ENCODE measurements at places on chromosomes 1 and 21.

DNA sequence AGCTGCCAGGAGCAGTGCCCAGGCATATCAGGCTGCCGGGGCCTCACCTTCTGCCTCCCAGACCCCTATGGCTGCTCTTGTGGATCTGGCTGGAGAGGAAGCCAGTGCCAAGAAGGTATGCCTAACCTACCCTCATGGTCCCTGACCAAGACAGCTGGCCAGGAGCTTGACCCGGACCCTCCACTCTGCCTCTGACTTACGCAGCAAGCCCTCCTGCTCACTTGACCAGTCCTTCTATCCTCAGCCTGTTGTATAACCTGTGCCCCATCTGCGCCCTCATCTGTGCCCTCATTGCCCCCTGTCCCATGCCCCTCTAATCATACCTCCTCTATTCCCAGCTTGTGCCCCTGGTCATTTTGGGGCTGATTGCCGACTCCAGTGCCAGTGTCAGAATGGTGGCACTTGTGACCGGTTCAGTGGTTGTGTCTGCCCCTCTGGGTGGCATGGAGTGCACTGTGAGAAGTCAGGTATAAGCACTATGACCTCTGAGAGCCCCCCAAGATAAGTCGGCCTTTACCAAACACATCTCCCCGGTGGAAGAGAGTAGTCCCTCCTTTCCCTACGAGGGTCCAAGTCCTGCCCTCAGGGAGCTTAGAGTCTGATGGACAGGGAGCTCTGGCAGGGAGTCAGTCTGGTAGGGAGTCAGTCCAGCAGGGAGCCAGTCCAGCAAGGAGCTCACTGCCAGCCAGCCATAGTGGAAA is 6.8 kb downstream of the TIE1 start:
- no peak for DNase-seq

GRCh38 chr21:35336534-35336933 is 287.4 kb upstream of the RUNX1 start:
- no peak for DNase-seq

GRCh38 chr21:44291078-44291935 is 5.6 kb downstream of the AIRE start:
- DNase-seq: no peak

DNA sequence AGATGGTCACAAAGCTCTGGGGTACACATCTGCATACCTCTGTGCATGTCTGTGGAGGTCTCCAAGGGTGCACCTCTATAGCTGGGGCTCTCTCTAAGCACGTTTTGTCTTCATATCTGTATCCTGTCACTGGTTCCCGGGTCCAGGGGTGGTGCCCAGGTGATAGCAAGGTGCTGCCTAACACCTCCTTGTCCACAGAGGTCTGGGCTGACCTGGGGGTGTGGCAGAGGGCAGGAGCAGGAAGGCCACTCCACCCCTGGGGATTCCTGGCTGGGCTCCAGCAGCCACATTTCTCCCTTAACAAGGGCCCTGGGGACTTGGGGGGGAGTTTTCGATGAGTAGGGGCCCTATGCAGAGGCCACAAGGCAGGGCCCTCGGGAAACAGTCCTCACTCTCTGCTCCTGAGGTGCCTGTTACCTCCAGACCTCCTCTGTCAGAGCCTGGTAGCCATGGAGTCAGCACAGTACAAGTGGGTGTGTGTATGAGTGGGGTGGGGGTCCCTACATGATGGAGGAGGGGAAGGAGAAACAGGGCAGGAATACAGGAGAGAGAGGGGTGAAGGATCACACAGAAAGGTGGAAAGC is 7.0 kb upstream of the CDCP2 start:
- DNase-seq: no peak

DNA sequence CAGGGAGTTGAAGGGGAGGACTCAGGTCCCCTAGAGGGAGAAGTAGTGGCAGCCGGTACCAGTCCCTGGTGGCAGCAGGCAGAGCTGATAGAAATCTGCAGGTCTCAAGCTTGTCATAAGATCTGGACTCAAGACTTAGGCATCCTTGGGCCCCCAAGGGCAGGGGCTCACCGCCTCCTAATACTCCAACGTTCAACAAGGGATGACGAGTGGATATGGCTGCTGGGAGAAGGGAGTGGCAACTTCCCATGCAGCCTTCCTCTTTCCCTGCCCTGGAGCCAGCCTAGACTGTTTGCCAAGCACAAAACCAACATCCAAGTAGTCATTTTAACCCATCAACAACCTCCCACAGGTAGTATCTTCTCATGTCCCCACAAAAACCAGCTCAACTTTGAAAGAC is 6.9 kb downstream of the TRABD2B start:
- no peak for DNase-seq

GRCh38 chr1:203051841-203052324 is 25.6 kb downstream of the PPFIA4 start:
- no peak for DNase-seq

DNA sequence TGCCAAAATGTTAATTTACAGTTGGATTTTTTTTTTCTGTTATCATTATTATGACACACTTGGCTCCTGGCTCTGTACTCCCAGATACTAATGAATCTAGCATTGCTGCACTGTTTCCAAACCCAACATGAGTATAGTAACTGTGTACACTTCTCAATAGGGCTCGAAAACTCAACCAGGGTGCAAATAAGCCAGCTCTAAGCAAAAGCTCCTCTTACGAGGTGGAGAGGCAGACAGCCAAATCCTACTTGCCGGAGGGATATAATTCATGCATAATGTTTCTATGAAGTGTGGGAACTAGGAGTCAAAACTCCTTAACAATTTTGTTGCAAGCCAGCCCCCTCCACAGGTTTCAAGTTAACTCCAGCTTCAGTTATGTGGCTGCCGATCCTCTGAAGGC is 510.4 kb upstream of the ZP4 start:
- DNase-seq: no peak

- no peak for DNase-seq
These were observed 206.4 kb upstream of the SGIP1 start for GRCh38 chr1:66327588-66327987.

GRCh38 chr1:24155011-24155782 is 12.3 kb upstream of the IL22RA1 start:
- DNase-seq: no peak

- no peak for DNase-seq
These were observed 123.4 kb upstream of the SNX7 start for GRCh38 chr1:98538106-98538505.

DNA sequence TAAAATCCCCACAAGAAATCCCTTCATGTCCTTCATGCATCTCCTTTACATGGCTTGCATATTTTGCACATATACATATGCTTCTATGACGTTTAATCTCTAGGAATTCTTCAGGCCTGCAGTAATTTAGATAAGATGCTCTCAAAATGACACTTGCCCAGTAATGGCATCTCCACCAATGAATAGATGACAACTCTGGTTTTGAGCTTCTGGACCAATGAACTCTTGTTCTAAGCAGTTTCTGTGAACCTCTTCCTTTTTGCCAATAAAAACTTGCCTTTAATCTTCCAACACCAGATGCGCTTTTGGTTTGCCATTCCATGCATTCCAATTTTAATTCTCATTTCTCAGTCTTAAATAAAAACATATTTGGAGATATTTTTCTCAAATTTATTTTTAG is 189.8 kb upstream of the OLFM3 start:
- no peak for DNase-seq

- DNase-seq: no peak
These were observed 13.1 kb upstream of the VAMP4 start for GRCh38 chr1:171754971-171755370.

DNA sequence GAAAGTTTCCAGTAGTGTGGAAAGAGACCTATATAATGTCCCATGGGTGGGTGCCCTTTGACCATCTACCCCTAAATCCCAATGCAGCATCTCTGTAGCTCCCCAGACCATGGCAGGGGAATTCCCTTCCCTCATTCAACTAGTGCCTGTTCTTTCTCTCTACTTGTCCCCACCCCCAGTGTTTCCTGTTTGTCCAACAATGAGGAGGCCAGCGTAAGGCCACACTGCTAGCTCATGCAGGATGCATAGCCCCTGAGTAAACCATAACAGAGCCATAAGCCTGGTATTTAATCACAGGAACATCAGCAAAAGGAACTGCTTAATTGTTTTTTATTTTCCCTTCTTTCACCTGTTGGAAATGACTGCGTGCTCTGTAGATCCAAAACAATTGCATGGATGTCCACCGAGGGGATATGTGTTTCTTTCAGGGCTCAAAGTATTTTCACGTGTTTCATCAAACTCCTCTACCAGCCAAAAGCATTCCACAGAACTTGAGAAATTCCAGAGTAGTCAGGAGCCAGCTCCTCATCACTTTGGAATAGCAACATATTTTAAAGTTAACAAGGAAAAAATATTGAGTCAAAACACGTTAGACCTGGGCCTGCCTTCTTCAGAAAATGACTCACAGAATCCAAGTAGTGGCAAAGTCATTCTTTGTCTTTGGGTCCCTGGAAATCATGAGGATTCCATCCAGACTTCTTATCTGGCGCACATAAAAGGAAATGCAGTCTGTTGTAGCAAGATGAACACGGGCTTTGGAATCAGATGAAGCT is 162.5 kb upstream of the SGIP1 start:
- DNase-seq: peak; percentile 47

DNA sequence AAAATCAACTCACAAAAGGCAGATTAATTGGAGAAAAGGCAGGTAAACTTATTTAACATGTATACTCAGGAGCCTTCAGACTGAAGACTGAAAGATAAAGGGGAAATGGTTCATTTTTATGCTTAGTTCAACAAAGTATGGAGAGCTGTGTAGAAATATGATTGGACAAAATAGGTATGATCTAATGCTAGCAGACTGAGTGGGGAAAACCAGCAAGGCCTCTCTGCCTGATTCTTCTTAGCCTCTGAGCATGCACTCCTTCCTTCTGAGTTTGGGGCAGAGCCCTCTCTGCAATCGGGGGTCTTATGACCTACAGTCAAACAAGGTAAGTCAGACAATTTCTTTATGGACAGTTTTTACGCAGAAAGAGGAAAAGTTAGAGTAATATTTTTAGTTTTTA is 38.8 kb upstream of the SUCO start:
- DNase-seq: peak; percentile 51

DNA sequence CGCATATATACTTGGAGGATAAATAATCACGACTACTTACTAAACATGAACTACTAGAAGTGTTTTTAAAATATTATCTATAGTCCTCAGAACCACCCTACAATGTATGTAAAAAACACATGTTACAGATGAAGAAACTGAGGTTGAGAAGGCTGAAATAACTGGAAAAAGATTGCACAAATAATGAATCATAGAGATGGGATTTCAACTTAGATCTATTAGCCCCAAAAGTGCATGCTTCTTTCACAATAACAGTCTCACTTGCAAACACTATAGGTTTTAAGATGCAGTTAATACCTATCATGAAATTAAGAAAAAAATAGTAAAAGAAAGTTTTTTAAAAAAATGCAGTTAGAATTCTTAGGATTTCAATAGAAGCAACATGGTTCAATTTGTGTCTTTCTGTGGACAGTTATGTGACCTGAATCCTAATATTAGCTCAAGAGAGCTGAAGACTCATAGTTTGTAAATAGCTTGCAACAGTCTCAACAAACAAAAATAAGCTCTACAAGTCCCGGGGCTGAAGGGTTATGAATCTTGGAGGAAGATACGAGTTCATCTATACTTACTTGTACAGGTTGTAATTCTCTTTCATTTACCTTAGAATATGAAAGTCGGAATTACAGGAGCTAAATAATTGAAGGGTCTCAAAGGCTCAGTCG is 58.6 kb upstream of the NTPCR start:
- DNase-seq: no peak

DNA sequence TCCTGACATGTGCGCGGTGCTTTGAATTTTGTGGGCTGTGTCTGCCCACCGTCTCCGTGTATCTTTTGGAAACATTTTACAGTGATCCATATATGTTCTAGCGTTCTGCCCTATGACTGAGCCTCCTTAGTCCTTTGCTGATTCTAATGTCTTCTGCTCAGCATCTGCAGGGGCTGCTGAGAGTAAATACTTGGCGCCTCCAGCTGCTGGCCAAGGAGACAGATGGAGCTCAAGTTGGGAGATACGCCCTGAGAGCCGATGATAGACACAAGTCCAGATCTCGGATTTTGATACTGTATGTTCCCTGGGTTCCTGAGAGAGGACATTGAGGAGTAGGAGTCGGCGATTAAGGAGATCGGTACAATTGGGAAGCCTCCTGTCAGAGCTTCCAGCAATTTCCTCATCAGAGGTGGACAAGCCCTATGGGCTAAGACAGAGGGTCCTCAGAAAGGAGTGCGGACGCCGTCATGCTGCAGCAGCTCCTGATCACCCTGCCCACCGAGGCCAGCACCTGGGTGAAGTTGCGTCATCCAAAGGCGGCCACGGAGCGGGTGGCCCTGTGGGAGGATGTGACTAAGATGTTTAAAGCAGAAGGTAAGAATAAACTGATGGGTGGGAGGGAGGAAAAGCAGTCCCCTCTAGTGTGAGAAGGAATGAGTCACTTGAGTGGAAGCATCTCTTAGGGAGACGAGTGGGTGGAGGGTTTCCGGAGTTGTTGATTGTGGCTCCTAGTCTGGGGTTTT is 390 bp downstream of the ZFP69B start:
- DNase-seq: peak; percentile 32

DNA sequence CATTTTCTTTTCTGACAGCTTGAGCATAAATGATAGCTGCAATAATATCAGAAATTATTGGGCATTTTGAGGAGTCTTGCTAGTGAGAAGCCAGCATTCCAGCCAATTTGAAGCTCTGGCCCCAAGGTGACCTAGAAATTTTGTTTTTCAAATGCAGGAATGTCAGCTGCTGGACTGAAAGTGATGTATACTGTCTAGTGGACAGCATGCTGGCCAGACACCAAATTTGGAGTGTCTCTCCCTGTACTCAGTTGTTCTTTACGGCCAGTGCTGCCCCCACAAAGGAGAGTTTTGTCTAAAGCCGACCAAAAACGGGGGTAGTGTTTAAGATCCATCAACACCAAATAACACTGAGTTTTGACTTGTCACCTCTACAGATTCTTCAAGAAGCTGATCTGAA is 5.2 kb downstream of the RGS7 start:
- no peak for DNase-seq

DNA sequence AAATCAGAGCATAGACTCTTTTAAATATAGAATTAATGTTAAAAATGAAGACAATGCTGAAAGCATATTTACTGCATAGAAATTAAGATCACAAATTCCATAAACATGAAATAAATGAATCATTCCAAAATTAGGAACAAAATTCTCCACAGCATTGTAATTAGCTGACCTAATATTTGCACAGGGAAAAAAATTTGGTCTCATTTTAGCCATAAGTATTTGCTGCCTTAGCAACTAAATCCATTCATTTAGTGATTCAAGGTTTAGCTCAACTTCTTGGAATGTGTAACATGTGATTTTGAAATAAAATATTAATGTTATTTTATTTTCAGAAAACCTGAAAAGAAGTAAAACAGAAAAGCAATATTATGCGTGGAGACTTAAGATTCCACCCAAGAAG is 25.5 kb downstream of the ADAMTS5 start:
- DNase-seq: no peak

- peak; percentile 74 for DNase-seq
These were observed 46.6 kb downstream of the FCRL5 start for GRCh38 chr1:157505481-157506272.

DNA sequence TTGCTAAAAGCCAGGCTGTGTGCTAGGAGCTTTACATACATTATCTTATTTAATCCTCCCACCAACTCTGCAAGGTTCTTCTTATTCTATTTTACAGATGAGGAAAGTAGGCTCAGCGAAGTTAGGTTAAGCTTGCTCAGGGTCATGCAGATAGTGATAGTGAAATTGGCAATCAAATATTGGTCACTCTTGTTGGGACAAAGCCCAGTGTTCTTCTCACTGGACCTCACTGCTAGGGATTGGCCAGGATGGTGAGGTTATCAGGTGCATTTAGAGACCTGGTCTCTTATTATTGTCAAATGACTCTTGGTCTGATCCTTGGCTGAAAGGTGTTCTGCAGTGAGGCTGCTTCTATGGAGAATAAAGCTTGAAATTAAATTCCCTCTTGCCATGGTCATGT is 145.1 kb downstream of the CNIH3 start:
- no peak for DNase-seq

- DNase-seq: no peak
These were observed 23.3 kb upstream of the RPE65 start for GRCh38 chr1:68473060-68473459.
